ENCODE measurements at places on chromosomes 12 and 14. TPM values are rescaled to one million over a fixed set of nuclear protein-coding genes. Genes with fewer than 3 reads are reported as not detected.
A peak's percentile ranks its signal among the peaks of the same experiment; 100 is the strongest.

LTB4R gene
- total RNA-seq, result 2.8 TPM

GRCh38 chr14:79960288-79960687 lies 251.0 kb downstream of the DIO2 start:
- no peak for DNase-seq

RDH5 gene
- total RNA-seq, result 38.1 TPM

CCDC38 gene
- not detected for total RNA-seq

DNA sequence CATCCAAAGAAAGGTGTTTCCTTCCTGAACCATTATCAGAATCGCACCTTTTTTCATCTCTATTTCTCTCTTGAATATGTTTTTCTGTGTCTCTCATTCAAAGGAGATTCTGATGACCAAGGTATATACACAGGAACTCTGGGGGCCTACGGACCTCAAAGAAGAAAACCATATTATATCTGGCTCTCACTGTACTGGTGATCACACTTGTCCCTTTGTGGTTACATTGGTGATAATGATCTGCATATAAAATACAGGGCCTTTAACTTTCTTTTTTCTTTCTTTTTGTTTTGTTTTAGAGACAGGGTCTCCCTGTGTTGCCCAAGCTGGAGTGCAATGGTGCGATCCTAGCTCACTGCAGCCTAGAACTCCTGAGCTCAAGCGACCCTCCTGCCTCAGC lies 185.2 kb upstream of the AMIGO2 start:
- no peak for DNase-seq

INSM2 gene
- not detected for total RNA-seq

GRCh38 chr14:73714656-73715081 lies 485 bp upstream of the PNMA1 start:
- no peak for DNase-seq

WSCD2 gene
- total RNA-seq, result 0.44 TPM

DNA sequence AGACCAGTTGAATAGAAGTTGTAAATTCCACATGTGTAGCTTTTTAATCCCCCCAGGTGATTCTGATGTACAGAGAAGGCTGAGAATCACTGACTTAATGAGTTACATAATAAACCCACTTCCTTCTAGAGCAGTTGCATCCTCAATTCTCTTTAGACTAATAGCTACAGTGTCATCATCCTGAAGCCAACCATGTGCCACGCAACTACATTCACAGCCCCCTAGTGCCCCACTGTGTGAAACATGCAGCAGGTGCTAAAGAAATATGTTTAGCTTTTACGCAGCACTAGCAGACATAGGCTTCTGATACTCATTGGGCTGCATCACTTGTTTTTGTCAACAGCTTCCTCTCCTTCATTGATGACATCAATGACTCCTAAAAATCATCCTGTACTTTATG lies 1168.3 kb downstream of the BCL11B start:
- no peak for DNase-seq

TGM1 gene
- total RNA-seq, result 5.5 TPM

DNA sequence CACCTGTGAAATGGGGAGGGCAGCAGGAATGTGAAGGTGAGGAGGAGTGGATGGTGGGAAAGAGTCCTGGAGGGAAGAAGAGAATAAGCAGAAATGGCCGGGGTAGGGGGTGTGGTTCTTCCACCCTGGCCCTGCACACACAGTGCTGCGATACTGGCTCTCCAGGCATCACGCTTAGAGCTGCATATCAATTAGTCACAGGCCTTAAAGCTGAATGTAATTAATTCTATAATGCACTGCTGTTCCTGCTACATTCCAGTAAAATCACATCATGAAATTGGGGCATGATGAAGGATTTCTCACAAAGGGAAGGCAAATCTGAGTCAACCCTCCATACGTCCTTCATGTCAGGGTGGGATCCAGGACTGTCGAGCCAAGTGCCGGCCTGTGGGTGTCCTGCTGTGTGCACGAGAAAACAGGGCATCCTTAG lies 566.1 kb downstream of the BCL11B start:
- DNase-seq, result no peak

GRCh38 chr12:54977155-54977554 lies 7.4 kb downstream of the TESPA1 start:
- DNase-seq, result no peak

SLC17A8 gene
- total RNA-seq, result not detected

GRCh38 chr12:52925717-52926595 lies 21.1 kb upstream of the KRT8 start:
- no peak for DNase-seq

DNA sequence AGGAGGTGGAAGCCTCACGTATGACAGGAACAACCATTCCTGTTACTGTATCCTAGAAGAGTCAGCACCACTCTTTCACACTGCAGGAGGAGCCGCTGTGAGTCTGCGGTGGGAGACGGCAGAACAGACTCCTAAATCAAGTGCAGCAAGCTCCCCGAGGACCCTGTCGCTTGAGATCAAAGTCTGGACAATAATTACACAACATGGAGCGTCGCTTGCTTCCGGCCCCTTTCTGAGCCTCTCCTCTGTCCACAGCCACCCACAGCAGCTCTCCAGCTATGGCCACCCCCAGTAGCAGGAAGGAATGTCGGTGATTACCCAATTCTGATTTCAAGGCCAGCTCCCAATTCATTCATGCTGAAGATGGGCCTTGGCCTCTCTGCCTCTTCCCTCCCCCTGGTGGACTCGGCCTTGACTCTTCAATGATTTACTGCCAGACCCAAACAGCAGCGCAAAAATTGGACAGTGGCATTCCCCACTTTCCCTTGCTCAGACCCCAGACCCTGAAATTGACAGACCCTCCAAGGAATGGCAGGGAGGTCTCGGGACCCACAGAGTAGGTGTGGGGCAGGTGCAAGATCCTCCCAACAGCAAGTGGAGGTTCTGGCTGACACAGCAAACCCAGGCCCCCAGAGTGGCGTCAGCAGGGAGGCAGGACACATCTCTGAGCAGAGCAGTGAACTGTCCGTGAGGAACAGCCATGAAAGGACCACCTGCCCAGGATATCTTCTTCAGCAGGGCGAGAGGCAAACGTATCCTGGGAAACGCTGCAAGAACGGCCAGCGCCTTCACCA lies 272.7 kb upstream of the DIO3 start:
- DNase-seq, result no peak

GRCh38 chr14:54532111-54533012 lies 22.7 kb downstream of the CGRRF1 start:
- DNase-seq, result no peak

- peak; percentile 86 for DNase-seq
Observed at GRCh38 chr12:11500188-11500860, 105.0 kb upstream of the PRB2 start.

DNA sequence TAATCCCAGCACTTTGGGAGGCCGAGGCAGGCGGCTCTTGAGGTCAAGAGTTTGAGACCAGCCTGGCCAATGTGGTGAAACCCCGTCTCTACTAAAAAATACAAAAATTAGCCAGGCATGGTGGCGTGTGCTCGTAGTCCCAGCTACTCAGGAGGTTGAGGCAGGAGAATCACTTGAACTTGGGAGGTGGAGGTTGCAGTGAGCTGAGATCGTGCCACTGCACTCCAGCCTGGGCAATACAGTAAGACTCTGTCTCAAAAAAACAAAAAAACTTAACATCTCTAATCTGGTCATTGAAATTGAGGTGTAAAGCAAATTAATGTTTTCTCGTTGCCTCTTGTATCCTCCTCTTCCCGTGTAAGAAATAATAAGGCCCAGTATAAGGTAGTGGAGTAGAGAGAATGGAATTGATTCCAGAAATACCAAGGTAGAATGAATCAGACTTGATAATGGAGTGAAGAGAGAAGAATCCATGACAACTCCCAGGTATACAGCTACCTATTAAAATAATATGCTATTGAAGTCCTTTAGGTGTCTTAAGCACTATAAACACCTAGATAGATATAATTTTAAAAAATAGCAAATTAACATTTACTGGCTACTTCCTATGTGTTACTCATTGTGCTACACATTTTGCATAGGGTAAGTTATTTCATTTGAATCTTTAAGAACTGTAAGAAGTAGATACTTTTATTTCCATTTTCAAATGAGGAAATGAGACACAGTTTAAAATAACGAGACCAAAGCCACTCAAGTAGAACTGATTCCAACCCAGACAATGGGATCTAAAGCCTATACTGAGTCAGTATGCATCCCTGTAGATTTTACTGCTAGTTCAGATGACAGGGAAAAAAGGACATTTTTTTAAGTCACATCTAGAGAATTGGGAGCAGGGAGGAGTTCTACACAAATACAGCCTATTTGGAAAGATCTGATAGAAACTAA lies 23.2 kb downstream of the RAP1B start:
- DNase-seq, result no peak

DNA sequence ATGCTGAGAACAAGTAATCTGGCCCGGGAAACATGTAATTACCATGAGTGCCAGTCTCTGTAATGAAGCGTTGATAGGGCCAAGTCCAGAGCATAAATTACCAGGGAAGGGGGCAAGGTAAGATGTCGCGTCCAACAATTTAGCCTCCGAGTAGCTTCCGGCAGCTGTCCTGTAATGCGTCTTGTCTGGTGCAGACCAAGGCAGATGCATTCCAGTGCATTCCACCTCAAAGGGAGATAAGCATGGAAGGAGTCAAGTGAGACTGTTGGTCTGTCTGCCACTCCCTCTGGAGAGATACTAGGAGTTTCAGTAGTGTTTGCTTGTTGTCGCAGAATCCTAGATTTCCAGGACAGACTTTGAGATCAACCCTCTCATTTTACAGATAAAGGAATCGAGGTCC lies 218.3 kb downstream of the AACS start:
- DNase-seq, result no peak

DNA sequence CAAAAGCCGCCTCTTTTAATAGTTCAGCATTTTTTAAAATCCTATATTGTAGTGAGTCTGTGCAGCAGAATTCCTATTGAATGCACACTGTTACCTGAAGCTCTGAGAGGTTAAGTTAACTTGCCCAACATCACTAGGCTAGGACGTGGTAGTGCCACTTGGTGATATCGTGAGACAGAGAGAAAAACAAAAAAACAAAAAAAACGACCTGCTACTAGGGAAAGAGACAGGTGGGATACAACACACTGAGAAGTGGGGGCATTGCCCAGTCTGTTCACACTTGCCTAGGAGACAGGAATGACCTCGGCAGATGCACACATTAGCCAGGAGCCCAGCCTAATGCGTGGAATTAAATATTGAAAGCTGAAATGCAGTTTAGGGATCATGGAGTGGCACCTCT lies 129.7 kb upstream of the CCND2 start:
- DNase-seq, result no peak

- DNase-seq, result no peak
Observed at GRCh38 chr12:24839268-24839791, 109.6 kb downstream of the BCAT1 start.

DNA sequence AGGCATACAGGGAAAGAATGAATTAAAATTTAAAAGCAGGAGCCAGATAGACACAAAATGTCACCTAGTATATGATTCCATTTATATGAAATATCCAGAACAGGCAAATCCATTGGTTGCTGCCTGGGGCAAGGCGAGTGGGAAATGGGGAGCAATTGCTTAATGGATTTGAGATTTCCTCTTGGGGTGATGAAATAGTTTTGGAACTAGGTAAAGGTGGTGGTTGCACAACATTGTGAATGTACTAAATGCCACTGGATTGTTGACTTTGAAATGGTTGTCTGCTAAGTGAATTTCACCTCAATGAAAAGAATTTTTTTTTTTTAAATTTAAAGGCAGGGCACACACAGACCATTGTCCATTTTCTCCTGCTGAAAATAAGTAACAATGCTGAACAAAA lies 61.9 kb downstream of the ABCC9 start:
- DNase-seq, result no peak

- no peak for DNase-seq
Observed at GRCh38 chr12:100565987-100566545, 7.4 kb upstream of the GAS2L3 start.

- DNase-seq, result no peak
Observed at GRCh38 chr14:76261371-76261811, 109.7 kb downstream of the GPATCH2L start.

NINJ2 gene
- 7.0 TPM for total RNA-seq

DNA sequence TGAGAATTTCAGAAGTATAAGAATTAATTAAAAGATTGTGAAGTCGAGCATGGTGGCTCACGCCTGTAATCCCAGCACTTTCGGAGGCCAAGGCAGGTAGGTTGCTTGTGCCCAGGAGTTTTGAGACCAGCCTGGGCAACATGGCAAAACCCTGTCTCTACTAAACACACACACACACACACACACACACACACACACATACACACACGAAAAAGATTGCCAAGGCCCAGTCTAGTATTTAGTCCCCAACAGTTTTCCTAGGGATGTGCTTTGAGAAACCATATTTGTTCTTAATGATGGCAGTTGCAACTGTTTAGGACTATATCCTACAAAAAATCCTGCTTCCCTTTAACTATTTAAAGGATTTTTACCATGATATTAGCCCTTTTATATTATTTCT lies 6.0 kb downstream of the TBK1 start:
- no peak for DNase-seq

REP15 gene
- total RNA-seq, result 3.5 TPM

DNA sequence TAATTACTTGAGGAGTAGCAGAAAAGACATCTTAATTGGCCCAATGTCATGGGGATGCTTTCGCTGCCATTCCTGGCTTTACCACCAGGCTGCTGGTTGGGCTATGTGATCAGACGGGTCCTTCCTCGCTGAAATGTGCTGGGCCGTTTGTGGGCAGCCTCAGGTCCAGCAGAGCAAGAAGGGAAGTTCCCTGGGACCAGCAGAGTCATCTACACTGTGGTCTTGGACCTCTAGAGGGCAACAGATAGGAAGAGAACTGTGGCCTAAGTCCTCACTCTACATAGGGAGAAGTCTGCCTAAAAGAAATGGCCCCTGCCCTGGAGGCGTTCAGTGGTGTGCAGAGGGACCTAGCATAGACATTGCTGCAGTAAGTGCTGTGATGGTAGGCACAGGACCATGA lies 10.9 kb downstream of the EVL start:
- no peak for DNase-seq

- no peak for DNase-seq
Observed at GRCh38 chr14:86798330-86798729, 1194.7 kb downstream of the GALC start.

- DNase-seq, result no peak
Observed at GRCh38 chr12:129606239-129606638, 297.6 kb downstream of the TMEM132D start.

HCAR2 gene
- 4.4 TPM for total RNA-seq

DNA sequence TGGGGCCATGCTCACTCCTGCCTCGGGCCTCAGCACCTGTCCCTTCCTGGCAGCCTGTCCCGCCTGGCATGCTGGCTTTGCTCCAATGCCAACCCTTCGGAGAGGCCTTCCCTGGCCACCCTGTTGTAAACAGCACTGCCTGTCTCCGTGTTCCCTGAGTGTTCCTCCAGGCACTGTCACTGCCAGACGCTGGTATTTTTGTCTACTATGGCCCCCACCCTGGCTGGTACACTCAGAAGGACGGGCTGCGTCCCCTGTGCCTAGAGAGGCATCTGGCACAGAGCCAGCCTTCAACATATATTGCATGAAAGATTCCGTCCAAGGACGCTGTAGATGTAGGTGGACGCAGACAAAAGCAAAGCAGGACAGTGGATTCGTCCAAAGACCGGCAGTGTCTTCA lies 2.7 kb upstream of the ASPG start:
- DNase-seq, result peak; percentile 55

PPP4R4 gene
- total RNA-seq, result 0.18 TPM

GRCh38 chr14:68386950-68387779 lies 405.7 kb downstream of the ZFP36L1 start:
- DNase-seq, result no peak

MED13L gene
- 66.0 TPM for total RNA-seq
